ENCODE measurements at places on chromosomes 2 and 18.

- no peak for DNase-seq
Measured at GRCh38 chr2:148546270-148546669, 98.3 kb upstream of the EPC2 start.

- DNase-seq = no peak
Measured at GRCh38 chr2:48148841-48149430, 242.6 kb upstream of the FBXO11 start.

- no peak for DNase-seq
Measured at GRCh38 chr18:4060427-4061281, 394.5 kb downstream of the DLGAP1 start.

- no peak for DNase-seq
Measured at GRCh38 chr2:211453311-211453887, 897.0 kb downstream of the CPS1 start.

DNA sequence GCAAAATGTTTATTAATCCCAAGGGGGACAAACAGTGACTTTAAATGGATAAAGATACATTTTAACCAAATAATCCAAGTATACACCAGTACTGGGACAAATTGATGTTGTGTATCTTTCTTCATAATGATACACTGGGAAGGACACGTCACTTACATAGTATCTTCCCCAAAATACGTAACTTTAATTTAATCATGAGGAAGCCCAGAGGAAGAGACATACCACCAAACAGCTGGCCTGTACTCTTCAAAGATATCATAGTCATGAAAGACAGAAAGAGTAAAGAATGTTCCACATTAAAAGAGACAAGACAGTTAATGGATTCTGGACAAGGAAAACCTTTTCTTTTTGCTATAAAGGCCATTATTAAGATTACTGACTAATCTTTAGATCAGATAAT, 37.1 kb downstream of the AGFG1 start:
- no peak for DNase-seq

DNA sequence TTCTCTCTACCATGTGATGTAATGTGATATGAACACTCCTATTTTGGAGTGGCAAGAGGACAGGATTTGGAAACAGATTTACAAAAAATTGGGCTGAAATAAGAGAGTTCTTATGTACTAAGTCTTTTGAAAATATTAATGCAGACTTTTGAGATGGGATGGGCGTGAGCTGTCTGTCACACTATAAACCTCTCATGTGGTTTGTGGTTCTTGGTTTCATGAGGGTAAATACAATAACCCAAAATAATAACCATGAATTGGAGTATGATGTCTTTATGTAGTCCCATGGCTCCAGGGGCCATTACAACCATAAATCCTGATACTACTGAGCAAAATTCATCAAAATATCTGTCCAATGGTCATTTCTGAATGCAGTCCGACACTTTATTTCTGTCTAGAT, 668.0 kb downstream of the MBD2 start:
- DNase-seq = no peak

DNA sequence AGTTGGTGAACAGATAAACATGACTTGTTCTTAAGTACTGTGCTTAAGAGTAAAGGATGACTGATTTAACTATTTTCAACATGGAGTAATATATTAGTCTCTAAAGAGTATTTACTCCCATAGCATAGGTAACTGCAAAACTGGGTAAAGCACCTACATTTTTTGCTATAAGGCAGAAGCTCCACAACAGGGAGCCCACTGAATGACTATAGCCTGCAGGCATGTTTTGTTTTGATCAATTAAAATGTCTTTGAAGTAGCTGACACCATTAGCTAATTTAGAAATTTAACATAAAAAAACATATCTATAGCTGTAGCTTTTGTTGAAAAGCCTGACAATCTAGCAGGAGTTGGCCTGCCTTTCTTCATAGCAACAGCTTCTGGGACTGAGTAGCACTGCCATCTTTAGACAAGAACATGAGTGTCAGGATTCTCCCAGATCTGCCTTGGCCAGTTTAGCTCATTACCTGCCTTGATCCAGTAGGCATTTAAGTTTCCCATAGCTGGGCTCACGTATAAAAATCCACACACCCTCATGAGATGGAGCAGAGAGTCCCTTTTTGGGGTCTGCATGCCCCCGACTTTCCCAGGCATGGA, 1935.1 kb upstream of the PIK3C3 start:
- no peak for DNase-seq

GRCh38 chr2:118249531-118249930, 161.3 kb downstream of the INSIG2 start:
- DNase-seq = no peak

DNA sequence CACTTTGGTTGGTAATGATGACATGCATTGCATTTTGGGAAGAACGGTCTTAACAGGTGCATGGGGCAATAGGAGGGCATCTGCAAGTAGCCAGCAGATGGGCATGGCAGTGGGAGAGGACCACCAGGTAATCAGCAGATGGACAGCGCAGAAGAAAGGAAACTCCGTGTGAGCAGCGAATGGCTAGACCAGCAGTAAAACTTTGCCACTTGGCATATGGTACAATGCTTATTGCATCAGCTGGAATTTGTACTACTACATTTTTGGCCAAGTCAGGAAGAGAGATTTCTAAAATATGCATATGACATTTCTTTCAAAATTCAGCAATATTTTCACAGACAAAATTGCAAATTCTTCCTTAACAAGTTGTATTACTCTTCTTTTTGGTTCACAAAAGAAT, 768.5 kb downstream of the LRP1B start:
- no peak for DNase-seq

DNA sequence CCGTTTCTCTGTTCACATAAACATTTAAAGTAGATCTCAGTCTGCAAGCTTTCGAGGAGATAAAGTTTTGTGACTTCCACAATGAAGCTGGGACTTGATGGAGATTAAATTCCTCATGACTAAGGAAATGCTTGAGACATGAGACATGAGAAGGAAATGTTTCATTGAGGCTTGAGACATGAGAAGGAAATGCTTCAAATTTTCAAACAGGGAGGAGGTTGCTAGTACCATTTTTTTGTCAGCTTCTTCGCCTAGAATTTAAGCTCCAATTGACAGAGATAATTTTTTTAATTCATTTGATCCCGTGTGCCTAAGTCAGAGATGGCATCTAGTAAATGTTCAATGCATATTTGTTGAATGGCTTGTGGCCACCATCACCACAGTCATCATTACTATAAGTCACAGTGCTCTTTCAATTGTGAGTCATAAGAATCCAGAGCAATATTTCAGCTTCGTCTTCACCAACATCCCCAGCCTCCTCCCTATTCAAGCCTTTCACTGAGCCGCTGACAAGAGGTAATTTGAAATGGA, 543 bp upstream of the MARCHF4 start:
- no peak for DNase-seq

DNA sequence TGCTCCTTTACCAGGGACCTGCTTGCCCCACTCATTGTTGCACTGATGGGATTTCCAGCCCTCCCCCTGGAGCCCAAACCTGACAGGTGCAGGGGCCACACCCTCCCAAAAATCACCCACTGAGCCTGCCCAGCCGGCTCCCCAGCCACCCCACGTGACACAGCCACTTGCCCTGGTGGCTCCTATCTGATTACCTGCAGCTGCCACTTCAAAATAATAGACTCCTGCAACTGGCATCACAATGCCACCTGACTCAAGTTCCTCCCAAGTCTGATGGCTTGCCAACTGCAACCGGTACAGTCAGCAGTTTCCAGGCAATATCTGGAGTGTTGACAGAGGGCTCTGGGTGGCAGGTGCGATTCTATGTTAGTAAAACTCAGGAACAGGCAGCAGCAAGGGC, 66.2 kb downstream of the CRACDL start:
- no peak for DNase-seq

GRCh38 chr2:105910497-105911238, 166.0 kb downstream of the NCK2 start:
- DNase-seq = peak; percentile 73

DNA sequence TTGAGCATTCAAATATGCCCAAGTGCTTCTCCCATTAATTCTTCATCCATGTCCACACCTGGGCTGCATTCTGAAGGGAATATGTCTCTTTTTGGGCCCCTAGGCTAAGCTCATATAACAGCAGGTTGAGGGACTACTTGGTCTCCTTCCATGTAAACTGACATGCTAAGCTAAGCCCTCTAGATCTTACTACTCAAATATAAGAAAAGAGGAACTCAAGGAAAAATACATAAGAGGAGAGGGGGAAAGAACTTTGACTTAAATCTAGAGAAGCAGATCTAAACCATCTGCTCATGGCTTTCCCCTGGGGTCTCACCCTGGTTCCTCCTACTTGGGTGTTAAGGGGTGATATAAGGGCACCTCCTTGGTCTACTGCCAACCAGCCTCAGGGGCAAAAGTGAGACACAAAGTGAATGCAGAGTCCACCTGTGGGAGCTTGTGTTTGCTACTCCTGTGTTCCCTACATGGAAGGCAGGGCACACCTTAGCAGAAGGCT, 19.8 kb upstream of the NFU1 start:
- DNase-seq = no peak

DNA sequence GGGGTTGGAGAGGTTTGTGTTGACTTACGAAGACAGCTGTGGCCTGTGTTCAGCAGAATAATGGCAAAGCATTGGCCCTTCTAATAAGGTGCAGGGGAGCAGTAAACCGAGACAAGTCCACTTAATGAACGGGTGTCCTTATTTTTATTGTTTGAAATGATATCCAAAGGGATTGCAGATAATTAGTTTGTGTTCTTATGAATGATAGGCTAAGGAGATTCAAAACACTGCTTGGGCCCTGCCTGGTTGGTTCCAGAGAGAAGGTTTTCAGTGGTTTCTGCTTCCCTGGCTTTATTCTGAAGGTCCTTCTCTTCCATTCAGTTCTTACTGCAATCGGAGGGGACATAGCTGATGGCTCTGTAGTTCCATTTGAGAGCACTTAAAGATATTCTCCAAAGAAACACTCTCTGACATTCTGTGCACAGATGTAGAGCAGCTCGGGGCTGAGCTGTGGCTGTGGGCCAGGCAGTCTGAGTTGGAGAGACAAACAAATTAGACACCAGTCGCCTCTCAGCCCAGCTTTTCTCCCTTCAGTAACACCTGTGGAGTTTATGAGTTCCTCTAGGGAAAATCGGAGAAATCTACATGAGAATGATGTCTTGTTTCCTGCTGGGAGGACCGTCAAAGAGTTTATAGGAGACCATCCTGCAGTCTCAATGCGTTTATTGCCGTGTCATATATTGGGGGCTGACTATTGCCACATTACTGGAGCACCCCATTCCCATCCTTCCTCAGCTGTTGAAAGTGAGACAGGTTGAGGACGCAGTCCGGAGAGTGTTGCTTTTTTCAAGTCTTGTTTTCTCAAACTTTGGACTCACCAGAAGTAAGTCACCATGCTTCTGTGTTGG, 6.5 kb downstream of the GREB1 start:
- DNase-seq = peak; percentile 38

GRCh38 chr2:145287736-145288135, 767.8 kb upstream of the ZEB2 start:
- no peak for DNase-seq

- DNase-seq = no peak
Measured at GRCh38 chr2:70733646-70734180, 34.3 kb downstream of the ADD2 start.

- no peak for DNase-seq
Measured at GRCh38 chr2:203813684-203814083, 53.9 kb upstream of the CTLA4 start.

DNA sequence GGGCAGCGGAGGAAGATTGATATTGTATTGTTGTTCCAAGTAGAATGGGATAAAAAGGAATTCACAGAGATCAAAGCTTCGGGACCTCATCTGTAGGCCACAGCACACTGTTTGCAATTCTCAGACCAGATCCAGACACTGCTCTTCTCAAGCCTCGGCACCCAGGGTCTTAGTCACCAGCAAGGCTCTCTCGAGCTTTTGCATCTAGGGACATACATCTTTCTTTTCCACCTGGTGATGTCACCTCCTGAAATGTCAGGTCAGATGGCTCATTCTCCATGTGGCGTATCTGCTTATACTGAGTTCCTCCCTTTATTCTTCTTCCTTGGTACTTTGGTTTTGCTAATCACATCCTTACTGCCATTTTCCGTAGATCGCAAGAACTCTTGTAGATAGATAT, 42.9 kb upstream of the SNTG2 start:
- no peak for DNase-seq

DNA sequence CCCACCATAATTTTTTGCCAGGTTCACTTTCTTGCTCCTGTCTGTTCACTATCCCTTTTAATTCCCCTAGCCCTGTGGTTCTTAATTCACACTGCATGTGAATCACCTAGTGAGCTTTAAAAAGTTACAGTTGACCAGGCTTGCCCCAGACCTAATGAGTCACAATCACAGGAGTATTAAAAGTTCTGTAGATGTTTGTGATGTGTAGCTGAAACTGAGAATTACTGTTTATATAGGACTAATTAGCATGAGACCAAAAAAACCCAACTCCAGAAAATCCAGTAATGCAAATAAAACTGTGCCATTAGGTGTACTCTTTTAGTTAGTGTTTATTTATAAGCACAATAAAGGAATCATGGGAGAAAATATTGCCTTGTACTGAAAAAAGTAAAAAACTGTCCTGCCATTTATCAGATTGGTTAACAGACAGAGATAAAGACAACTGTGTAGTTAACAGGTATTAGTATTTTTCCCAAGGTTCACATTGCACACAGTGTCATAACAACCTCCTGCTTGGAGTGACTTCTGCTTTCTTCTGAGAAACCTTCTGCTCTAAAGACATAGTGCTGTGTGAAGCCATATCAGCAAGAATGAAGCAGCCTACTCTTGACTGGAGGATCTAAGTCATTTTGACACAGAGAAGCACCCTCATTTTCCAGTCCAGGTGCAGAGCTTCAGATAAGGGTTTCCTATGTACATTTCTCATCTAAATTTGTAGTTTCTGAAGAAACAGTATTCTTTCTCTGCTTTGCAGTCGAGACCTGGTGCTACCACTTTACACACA, 39.0 kb downstream of the VAPA start:
- no peak for DNase-seq

GRCh38 chr2:144707736-144708326, 187.9 kb upstream of the ZEB2 start:
- DNase-seq = no peak

DNA sequence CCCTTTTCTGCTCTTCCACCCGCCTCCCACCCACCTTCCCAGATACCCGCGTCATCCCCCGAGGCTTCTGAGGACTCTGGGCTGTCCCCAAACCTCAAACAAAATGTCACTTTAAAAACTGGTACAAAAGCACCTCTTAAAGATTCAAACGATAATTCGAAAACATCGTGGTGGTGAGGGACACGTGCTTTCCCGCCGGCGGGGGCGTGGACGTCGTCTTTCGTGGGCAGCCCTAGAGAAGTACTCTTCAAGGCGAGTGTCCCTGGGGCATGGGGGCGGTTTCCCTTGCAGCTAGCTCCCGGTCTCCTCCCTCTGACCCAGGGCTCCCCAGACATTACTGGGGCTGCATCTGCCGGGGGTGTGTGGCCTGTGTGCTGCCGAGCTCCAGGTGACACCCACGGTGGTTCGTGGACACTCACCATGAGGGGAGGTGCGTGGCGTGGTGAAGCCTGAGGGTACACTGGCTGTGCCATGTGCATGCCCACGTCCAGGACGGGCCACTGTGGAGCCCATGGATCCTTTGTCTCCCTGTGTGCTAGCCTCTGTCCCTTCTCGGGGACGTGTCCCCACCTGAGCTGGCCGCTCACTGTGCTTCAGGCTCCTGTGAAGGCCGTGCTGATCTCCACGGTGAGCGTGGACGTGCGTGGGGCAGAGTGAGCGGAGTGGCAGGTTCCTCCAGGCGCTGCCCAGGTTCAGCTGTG, 117.8 kb downstream of the NFATC1 start:
- no peak for DNase-seq

- DNase-seq = no peak
Measured at GRCh38 chr2:231936491-231936890, 10.3 kb upstream of the NPPC start.

GRCh38 chr2:54964271-54964670, 86.0 kb downstream of the RTN4 start:
- DNase-seq = no peak

- no peak for DNase-seq
Measured at GRCh38 chr18:62085756-62086155, 101.1 kb downstream of the PIGN start.

Data from SJCRH30 (cell line).